Activated CD8-positive, alpha-beta T cell treated with anti-CD3 and anti-CD28 coated beads, Interleukin-2, amount 10 ng/mL, durations not matched to agents 7 days and 5 days (primary cell): ENCODE measurements at places on chromosomes 11 and 22. TPM values are rescaled to one million over a fixed set of nuclear protein-coding genes. Genes with fewer than 3 reads are reported as not detected.

GRCh38 chr22:43985532-43985931 is 30.3 kb downstream of the SAMM50 start:
- H3K27me3 ChIP-seq = no peaks in the 10 kb centered on the region
- H3K36me3 ChIP-seq = peaks cover 44% of the 10 kb centered on the region
- no peaks in the 10 kb centered on the region for H3K4me1 ChIP-seq
- no peak for DNase-seq

DNA sequence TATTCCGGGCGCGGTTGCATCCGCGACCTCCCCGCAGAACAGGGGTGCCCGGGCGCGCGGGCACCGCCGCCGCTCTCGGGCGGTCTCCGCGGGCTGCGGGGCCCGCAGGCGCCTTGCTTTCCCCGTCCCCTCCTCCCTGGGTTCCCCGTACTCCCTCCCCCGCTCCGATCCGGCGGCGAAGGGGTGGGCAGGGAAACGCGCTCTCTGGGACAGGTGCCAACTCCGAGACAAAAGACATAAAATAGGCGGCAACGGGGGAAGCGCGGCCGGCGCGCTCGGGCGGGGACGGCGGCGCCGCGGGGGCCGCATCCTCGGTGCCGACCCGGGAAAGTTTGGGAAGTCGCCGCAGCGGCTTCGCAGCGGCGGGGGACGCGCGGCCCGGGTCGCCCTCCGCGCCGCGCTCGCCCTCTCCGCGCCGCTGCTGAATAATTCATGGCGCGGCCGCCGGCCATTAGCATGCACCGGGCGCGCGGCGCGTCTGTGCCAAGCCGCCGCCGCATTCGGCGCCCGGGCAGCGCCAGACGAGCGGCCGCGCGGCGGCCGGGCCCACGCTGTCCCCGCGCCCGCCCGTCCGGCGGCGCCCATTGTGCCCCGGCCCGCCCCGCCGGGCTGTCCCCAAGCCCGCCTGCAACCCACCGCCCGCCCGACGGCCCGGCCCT is 78.7 kb upstream of the PPARA start:
- peak overlapping the region; percentile 78 for H3K4me3 ChIP-seq
- DNase-seq = peak; percentile 52
- peak overlapping the region; percentile 80 for H3K27ac ChIP-seq
- peaks cover 1% of the 10 kb centered on the region for H3K36me3 ChIP-seq
- peaks cover 3% of the 10 kb centered on the region for H3K27me3 ChIP-seq

DNA sequence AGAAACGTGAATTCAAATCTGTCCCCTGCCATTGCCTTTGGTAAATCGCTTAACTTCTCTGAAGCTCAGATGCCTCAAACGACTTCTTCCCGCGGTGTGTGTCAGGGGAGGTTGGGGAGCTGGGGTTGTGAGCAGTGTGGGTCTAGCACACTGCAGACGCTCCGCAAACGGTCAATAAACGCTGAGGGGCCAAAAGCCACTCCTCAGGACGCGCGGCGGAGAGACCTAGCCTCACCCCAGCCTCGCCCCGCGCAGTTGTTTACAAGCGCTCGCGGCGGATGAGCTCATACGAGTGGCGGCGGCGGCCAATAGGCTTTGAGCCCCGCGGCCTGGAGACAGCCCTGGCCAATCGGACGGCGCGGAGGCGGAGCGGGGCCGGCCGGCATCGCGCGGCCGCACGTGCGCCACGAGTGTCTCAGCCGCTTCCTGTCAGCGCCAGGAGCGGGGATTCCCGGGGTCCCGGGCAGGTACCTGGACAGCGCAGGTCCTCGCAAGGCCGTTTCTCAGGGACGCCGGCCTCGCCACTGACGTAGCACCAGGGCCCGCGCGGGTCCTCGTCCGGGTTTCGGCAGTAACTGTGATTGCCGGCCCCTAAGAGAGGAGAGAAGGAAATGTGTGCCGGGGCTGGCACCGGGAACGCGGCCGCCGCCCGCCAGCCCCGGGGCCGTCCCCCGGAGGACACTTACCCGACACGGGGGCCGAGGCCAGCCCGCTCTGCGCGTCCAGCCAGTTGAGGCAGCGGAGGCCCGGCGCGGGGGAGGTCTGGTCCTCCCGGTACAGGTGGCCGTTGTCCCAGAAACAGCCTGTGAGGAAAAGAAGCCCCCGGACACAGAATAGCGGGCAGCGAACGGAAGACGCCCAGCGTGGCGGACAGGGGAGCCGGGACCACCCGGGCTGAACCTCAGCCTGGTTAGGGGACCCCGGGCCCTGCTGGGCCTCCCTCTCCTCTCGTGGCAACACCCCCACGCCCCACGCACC is 1.5 kb downstream of the PIK3IP1 start:
- DNase-seq = peak; percentile 95
- peaks cover 23% of the 10 kb centered on the region for H3K36me3 ChIP-seq
- peak overlapping the region; percentile 99 for H3K27ac ChIP-seq
- H3K4me1 ChIP-seq = peaks cover 77% of the 10 kb centered on the region

The GPHA2 gene
- not detected for total RNA-seq

The GGTLC2 gene
- total RNA-seq = not detected

GRCh38 chr22:30606455-30607299 is at the start of gene TCN2:
Gene TCN2, plus strand, starts transcription at chr22:30607174. Its CDS starts 158 bp downstream, at chr22:30607332.
- peaks cover 48% of the 10 kb centered on the region for H3K4me1 ChIP-seq
- no peaks in the 10 kb centered on the region for H3K36me3 ChIP-seq
- H3K27ac ChIP-seq = peak within 1 kb of the TSS; percentile 75

DNA sequence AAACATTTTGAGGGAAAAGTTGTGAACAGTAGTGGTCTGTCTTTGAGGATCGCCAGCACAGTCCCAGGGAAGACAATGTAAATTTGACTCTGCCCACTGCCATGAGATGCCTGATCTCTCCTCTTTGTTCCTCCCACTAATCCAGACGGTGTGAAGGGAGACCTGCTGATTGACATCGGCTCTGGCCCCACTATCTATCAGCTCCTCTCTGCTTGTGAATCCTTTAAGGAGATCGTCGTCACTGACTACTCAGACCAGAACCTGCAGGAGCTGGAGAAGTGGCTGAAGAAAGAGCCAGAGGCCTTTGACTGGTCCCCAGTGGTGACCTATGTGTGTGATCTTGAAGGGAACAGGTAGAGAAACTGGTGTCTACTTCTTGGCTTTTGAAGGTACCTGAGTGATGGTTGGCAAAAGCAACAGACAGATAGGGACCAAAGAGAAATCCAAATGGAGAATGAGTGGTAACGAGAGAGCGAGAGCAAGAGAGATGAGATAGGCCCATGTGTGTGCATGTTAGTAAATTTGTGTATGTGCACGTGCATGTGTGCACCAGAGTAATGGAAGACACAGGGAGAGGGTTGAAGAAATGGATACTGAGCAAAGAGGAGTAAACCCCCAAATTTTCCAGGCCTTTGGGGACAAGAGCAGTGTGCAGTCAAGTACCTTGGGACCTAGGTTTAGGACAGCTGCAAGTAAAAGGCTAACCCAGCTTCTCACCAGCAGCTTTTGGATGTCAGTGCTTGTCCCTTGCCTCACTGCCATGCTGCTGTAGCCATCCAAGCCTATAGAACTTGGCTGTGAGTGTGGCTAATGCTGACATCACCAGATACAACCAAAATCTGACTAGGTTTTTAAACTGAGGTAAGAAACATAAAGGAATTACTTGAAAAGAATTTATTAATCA is 1.9 kb downstream of the NNMT start:
- H3K4me3 ChIP-seq = no peak overlapping the region
- DNase-seq = no peak
- H3K4me1 ChIP-seq = no peaks in the 10 kb centered on the region

GRCh38 chr11:692824-693414 is 2.1 kb downstream of the DEAF1 start:
- H3K27ac ChIP-seq = peak overlapping the region; percentile 82
- peaks cover 16% of the 10 kb centered on the region for H3K36me3 ChIP-seq
- H3K4me3 ChIP-seq = peak overlapping the region; percentile 79
- no peaks in the 10 kb centered on the region for H3K27me3 ChIP-seq
- H3K4me1 ChIP-seq = peaks cover 63% of the 10 kb centered on the region

DNA sequence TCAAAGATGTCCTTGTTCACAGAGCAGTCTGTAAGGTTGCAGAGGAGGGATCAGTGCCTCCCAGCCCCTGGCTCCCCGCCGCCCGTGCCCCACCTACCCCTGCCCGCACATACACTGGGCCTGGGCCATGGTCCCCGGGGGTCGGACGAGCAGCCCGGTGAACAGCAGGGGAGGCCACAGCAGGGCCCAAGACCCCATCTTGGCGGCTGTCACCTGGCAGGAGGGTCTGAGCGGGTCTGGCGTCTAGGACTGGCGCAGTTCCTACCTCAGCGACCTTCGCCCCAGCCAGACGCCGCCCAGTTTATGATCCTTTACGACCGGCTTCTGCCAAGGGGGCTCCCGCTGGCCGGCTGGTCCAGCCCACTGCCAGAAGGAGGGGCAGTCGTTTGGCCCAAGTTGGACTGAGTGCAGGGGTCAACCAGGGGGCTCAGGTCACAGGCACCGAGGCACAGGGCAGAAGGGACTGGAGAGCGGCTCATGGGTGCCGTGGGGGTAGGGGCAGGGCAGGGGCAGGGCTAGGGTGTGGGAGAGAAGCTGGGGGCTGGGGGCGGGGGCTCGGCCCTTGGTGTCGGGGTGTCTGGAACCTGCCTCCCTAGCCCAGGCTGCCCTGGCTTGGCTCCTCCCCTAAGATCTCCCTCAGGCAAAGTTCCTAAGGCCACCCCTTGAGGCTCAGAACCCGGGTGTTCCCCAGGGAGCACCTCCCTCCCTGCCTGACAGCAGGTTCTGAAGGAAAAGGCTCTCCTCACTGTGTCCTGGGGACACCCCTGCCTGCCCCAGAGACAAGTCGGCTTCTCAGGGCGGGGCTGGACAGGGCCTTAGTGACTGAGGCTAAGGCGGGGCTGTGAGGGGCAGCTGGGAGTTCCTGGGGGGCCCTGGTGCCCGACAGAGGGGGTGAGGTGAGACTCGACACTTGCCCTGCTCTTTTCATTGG is at the start of gene CDHR5:
Gene CDHR5, minus strand, starts transcription at position 251 of the 931 bp plus-strand sequence. Its CDS starts 53 bp downstream, at position 198.
- no peak within 1 kb of the TSS for H3K4me3 ChIP-seq
- H3K27me3 ChIP-seq = peaks cover 11% of the 10 kb centered on the region
- no peak within 1 kb of the TSS for H3K27ac ChIP-seq
- DNase-seq = no peak
- H3K4me1 ChIP-seq = peaks cover 21% of the 10 kb centered on the region
- H3K36me3 ChIP-seq = no peaks in the 10 kb centered on the region

The OR52I2 gene
- not detected for total RNA-seq

GRCh38 chr11:108859510-108859909 is 194.6 kb downstream of the DDX10 start:
- no peak overlapping the region for H3K4me3 ChIP-seq
- H3K36me3 ChIP-seq = no peaks in the 10 kb centered on the region
- DNase-seq = no peak

GRCh38 chr11:31870609-31871309 is 59.6 kb upstream of the PAX6 start:
- H3K4me1 ChIP-seq = no peaks in the 10 kb centered on the region
- peak; percentile 35 for DNase-seq
- H3K4me3 ChIP-seq = no peak overlapping the region
- H3K36me3 ChIP-seq = no peaks in the 10 kb centered on the region

DNA sequence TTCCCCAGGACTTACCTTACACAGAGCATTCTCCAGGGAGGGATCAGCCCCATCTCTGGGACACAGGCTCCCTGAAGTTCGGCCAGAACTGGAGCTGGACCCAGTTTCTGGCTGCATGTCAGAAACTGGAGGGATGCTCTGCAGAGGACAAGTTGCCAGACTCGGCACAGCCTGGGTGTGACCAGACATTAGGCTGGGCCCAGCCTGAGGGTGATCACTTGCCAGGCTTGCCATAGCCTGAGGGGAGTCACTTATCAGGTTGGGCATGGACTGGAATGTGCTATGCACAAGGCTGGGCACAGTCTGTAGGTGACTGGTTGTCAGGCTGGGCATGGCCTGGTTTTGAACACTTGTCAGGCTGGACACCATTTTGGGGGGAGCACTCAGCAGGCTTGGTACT is 30.7 kb upstream of the STK33 start:
- no peaks in the 10 kb centered on the region for H3K27me3 ChIP-seq
- peaks cover 13% of the 10 kb centered on the region for H3K36me3 ChIP-seq
- H3K27ac ChIP-seq = no peak overlapping the region
- no peak overlapping the region for H3K4me3 ChIP-seq
- DNase-seq = no peak

DNA sequence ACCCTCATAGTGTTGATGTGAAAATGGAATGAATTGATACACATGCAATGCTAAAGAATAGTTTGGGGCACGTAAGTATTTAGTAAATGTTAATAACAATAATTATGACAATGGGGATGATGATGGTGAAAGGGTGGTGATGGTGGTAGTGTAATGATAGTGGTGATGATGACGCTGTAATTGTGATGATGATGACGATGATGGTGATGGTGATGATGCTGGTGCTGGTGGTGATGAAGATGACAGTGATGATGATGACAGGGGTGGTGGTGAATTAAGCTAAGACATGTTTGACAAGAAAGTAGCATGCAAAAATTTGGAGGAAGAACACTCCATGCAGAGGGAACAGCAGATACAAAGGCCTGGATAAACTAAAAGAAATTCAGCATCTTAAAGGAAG is 364.4 kb upstream of the API5 start:
- H3K27ac ChIP-seq = no peak overlapping the region
- H3K4me3 ChIP-seq = no peak overlapping the region
- H3K27me3 ChIP-seq = no peaks in the 10 kb centered on the region
- H3K4me1 ChIP-seq = no peaks in the 10 kb centered on the region
- no peaks in the 10 kb centered on the region for H3K36me3 ChIP-seq

The APOBEC3G gene
- 134 TPM for total RNA-seq

DNA sequence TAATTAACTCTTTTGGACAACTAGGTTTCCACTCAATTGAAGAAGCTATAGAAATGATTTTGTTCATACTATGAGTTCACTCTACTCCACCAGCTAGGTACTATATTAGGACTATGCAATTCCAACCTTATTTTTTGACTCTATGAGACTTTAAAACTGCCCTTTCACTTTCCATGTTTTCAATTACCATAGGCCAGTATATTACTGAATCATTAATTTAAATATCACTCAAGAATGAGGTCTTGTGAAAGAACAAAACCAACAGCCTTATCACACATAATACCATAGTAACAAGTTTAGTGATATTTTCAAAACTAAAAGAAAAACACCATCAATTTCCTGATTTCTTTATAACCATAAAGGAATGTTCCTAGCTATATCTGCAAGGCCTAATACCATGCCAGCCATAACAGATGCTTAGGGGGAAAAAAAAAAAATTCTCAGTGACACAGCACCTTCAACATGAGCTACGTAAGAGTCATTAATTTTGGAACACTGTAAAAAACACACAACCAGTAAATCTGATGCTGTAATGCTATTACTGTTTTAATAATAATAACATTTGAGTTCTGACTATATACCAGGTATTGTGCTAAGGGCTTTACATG is 6.1 kb downstream of the DCUN1D5 start:
- peaks cover 30% of the 10 kb centered on the region for H3K36me3 ChIP-seq
- no peak overlapping the region for H3K27ac ChIP-seq
- no peaks in the 10 kb centered on the region for H3K27me3 ChIP-seq
- no peak for DNase-seq

DNA sequence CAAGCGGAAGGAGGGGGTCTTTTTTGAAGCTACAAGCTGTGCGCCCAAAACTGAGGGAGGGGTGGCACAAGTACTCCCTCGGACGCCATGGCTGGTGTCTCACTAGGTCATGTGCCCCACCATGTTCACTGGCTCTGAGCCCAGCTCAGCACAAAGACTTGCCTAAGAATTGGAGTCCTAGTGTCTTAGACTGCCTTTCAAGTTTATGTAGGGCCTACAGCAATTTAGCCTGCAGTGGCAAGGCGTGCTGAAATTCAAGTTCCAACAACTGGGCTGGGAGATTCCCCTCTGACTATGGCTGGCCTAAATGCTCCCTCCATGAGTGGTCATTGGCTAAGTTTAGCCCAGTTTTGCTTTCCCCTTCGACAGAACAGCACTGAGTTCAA is 27.3 kb downstream of the FCHSD2 start:
- H3K4me1 ChIP-seq = peaks cover 6% of the 10 kb centered on the region
- no peak for DNase-seq
- no peak overlapping the region for H3K27ac ChIP-seq
- H3K4me3 ChIP-seq = no peak overlapping the region
- H3K36me3 ChIP-seq = peaks cover 59% of the 10 kb centered on the region

The DHCR7 gene
- total RNA-seq = 57.9 TPM
